ENCODE measurements at places on chromosomes 6 and 20.

DNA sequence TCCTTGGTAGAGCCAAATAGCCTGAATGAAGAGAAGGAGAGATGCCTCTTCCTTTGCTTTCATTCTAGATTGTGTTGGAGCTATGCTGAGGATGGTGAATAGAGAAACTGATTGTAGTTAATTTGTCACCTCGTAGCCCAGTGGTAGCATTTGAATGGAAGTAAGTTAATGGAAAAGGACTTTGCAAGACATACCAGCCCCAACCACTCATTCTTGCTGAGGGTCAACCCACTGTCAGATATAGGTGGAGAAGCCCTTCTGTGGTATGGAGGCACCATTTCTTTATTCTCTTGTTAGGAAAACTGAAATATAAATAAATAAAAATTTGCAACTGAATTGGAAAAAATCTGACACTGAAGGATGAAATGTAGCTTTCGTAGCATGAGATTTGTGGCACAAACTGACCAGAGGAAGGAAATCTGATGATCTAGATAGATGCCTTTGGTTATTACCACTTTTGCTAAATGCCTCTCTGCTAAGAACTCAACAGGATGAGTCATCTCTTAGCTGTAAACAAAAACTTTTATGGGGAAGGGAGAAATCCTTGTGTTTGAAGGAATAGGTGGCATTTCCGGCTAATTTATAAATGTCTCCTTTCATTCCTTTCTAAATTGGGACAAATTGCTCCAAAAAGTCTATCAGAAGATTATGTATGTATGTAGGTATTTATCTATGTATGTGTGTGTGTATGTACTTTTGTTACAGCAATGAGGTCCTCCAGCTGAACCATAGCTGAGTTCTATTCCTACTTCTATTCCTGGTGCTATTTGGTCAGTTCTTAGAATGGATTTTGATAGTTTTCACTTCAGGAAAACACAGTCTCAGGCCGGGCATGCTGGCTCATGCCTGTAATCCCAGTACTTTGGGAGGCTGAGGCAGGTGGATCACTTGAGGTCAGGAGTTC lies 76.5 kb upstream of the SUPT3H start:
- no peak for DNase-seq

- no peak for DNase-seq
Observed at GRCh38 chr6:34056305-34057108, 89.4 kb downstream of the GRM4 start.

GRCh38 chr6:121297694-121298093 lies 36.6 kb downstream of the TBC1D32 start:
- no peak for DNase-seq

- no peak for DNase-seq
Observed at GRCh38 chr6:112036088-112036637, 17.7 kb upstream of the CCN6 start.

GRCh38 chr6:18036781-18037180 lies 49.3 kb upstream of the KIF13A start:
- DNase-seq, result no peak

DNA sequence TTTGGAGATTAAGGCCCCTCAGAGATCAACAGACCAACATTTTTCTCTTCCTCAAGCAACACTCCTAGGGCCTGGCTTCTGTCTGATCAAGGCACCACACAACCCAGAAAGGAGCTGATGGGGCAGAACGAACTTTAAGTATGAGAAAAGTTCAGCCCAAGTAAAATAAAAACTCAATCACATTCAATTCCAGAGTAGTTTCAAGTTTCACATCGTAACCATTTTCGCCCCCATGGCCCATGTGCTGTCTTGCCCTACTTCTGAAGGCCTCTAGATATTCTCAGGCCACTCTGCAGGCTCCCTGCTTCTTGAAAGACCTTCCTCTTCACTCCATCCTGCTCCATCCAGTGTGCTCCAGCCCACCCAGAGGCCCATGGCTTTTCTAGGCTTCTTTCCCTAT lies 4.2 kb downstream of the IL17A start:
- no peak for DNase-seq

GRCh38 chr20:40497899-40498691 lies 190.9 kb downstream of the MAFB start:
- no peak for DNase-seq

GRCh38 chr6:128131036-128131435 lies 230.2 kb upstream of the THEMIS start:
- no peak for DNase-seq

DNA sequence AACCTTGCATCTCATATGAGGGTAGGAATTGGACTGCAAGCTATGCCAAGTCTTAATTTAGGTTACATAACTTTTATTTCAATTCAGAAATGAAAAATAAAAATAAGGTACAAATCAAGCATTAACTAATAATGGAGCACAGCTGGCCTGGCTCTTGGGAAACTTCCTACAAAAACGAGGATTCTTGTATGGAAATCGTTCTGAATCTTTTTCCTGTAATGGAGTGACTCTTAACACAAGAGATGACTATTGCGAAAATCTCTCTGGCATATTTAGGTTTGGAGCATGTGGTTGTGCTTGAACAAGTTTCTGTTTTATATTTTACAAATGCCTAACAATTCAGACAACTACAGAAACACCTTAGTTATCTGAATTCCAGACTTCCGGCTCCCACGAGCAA lies 34.0 kb upstream of the PI16 start:
- DNase-seq, result no peak

DNA sequence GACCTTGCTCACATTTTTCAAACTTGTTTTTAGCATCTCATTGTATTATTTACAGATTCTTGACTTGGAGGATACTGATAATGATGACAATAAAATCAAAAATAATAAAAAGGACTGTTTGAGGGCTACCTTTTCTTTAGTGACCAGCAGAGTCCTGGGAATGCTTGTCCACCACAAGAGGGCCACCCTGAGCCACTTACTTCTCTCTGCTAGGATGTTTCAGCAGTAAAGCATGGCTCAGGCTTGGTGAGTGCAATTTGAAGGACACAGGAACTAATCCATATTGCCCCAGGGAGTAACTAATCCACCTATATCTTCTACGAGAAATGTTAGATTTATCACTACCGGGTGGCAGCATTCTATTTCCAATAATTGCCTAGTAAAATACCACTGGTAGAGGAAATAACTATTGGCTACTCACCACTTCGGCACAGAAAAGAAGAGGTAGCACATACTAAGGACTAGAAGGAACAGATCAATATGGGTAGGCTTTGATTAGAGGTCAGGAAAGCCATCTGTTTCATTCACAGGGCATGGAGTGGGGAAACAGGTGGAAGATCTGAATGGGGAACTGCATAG lies 5.8 kb upstream of the KIAA0408 start:
- DNase-seq, result peak; percentile 29

- DNase-seq, result no peak
Observed at GRCh38 chr6:102488729-102489128, 1095.2 kb downstream of the GRIK2 start.

GRCh38 chr6:1136415-1136774 lies 175.5 kb upstream of the FOXQ1 start:
- no peak for DNase-seq

DNA sequence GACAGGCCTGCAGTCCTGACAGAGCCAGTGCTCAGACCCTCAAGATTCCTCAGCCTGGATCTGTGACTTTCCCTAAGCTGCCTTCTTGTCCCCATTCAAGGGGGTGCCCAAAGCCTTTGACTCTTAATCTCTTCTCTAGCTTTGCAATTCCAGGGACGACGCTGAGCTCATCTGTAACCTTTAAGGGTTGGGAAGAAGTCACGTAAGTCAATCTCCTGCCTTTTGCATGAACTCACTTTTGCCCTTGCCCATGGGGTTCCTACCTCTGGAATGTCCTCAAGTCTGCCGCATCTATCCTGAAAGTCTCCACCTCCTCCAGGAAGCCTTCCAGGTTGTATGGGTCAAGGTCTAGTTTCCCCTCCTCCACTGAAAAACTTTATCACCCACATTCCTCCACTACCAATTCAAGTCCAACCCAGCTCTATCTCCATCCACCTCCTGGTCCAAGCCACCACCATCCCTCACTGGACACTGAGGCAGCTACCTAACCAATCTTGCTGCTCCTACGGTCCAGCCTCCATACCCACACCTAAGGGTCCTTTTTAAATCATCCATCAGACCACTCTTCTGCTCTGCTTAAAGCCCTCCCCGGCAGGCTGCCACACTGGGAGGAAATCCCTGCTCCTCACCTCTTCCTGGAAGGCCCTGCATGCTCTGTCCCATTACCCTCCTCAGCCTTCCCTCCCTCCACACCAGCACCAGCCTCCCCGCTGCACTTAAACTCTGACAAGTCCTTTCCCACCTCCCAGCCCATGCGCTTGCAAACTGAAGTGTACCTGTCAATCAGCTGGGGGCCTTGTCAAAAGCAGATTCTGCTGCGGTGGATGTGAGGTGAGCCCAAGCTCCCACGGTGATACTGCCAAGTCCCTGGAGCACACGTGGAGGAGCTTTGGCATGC lies 29.7 kb downstream of the PREX1 start:
- DNase-seq, result no peak

DNA sequence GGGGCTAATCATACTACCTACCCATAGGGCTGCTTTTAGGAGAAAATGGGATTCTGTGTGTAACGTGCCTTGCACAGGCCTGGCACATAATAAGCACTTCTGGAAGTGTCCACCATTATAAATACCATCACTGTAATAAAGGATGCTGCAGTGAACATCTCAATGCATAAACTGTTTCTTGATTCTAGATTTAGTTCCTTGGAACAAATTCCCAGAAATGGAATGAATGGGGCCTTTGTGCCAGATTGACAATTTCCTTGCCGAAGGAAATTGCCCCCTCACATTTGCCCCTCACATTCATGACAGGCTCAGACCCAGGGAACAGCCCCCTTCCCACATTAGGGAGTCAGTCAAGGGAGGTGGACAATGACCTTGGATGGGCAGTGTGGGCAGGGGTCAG lies 29.2 kb downstream of the BPIFB4 start:
- DNase-seq, result no peak

- DNase-seq, result no peak
Observed at GRCh38 chr6:3151691-3152090, 5.7 kb downstream of the TUBB2A start.

- no peak for DNase-seq
Observed at GRCh38 chr20:19256906-19257595, 44.6 kb downstream of the SLC24A3 start.

- no peak for DNase-seq
Observed at GRCh38 chr6:110318971-110319370, 39.2 kb downstream of the METTL24 start.

GRCh38 chr6:106184629-106185028 lies 98.5 kb downstream of the PRDM1 start:
- DNase-seq, result no peak

- DNase-seq, result no peak
Observed at GRCh38 chr6:99350573-99350972, 1.1 kb upstream of the FAXC start.

DNA sequence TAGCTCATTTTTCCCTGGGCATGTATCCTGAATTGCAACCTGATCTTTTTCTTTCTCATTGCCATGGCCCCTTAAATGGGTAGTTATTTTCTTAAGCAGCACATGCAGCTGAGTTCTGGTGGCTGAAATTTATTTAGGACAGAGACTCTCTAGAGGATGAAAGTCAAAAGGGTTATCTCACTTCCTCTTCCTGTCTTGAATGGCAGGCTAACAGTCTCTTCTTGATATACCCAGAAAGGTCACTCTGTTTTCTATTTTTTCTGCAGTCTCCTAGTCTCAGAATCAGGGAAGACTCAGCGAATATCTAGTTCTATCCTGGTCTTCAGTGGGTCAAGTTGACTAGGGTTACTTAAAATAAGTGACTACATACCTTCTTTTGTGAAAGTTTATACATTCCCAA lies 243.3 kb downstream of the EPHA7 start:
- DNase-seq, result no peak

DNA sequence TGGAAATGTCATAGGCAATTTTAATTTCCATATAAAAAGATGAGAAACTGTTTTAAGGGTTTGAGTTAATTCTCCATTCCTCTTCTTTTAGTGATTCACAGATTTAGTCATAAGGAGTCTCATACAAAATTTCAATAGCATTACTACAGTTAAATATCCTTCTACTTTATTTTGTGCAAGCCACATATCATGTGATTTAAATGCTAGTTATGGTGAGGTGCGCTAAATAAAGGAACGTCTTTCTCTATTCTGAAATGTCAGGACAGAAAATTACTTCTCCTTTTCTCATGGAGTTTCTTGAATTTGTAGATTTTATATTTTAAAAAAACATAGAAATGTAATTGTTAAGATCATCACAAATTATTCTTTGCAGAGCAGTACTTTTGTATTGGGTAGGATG lies 50.0 kb upstream of the SUPT3H start:
- no peak for DNase-seq

DNA sequence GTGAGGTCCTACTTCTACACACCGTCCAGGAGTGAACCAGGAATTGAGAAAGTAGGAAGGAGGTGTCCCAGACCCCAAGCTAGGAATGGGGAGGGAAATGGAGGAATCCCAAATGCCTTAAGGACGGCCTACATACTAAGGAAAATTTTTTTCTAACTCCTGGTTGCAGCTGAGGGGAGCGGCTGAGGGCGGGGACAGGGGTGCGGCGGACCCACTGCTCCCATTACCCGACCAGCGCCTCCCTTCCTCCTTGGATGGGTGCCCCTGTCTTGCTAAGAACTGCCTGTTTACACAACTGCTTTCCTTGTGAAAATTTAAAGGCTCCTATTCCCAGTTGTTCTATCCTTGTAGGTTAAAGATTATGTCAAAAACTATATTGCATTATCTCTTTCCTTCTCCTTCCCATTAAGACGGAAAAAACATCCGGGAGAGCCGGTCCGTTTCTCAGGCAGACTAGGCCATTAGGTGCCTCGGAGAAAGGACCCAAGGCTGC lies 699 bp upstream of the HSPA1B start:
- DNase-seq, result no peak

GRCh38 chr6:125742464-125743120 lies 6.8 kb upstream of the HEY2 start:
- no peak for DNase-seq

DNA sequence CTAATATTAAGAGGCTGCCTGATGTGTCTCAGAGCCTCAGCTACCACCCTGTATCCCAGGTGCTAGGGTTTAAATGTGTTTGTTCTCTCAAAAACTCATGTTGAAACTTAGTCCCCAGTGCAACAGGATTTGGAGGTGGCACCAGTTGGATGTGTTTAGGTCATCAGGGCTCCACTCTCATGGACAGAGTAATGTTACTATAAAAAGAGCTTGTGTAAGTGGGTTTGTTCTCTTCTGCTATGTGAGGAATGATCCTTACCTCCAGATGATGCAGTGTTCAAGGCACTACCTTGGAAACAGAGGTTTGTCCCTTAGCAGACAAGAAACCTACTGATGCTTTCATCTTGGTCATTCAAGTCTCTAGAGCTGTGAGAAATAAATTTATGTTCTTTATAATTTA lies 164.9 kb upstream of the EPHA7 start:
- DNase-seq, result no peak

DNA sequence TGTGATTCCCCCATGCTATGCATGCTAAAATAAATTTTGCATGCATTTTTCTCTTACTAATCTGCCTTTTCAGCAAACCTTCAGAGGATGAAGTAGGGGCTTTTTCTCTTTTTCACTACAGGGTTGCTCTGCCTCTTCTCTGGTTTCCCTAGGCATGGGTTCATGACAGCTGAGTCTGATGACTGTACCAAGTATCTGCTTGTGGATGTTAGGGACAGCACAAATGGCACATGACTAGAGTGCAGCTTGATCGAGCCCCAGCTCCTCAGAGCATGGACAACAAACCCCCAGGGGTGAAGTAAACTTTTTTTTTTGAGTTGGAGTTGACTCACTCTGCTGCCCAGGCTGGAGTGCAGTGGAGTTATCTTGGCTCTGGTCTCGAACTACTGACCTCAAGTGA lies 57.1 kb upstream of the GCM1 start:
- DNase-seq, result no peak

- DNase-seq, result no peak
Observed at GRCh38 chr20:52817511-52817910, 154.6 kb upstream of the TSHZ2 start.
